ENCODE measurements at places on chromosomes 1 and 21. TPM values are rescaled to one million over a fixed set of nuclear protein-coding genes. Genes with fewer than 3 reads are reported as not detected.

The LYST gene
- 8.3 TPM for total RNA-seq

The LAMC2 gene
- 0.38 TPM for total RNA-seq

The WDR47 gene
- total RNA-seq, result 9.4 TPM

The AQP10 gene
- total RNA-seq, result not detected

The KAZN gene
- 0.40 TPM for total RNA-seq

The PLD5 gene
- total RNA-seq, result not detected

The CTXND2 gene
- not detected for total RNA-seq

- no peak for DNase-seq
These were observed 143.5 kb downstream of the ELAVL4 start for GRCh38 chr1:50252196-50252595.

- no peak for DNase-seq
These were observed 682.0 kb upstream of the B3GALT2 start for GRCh38 chr1:193868425-193868824.

DNA sequence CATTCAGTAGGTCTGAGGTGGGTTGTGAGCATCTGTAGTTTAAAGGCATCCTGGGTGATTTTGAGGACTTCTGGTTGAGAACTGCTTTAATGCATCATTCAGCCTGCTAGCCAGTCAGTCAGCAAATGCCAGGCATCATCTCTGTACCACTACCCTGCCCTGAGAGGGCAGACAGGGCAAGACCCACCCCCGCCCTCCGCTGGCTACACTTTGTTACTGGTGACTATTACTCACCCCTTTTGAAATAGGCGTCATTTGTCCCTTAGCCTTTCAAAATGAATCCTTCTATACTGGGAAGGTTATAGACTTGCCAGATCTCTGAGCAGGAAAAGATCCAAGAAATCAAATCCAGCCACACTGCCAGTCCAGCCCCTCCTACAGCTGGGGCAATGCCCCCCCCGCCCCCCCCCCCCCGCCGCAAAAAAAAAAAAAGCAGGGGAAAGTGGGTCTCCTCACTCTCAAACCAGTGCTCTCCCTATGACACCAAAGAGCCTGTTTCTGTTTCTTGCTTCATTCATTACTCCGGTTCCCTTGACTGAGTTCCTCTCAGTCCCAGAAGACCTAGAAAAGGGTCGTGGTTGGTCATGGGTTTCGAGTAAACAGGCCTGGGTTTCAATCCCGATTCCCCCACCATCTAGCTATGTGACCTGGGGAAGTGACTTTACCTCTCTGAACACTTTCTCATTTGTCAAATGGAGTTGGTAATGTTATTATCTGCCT lies 4.4 kb downstream of the SELENON start:
- DNase-seq, result no peak

GRCh38 chr1:37186246-37186756 lies 152.0 kb upstream of the GRIK3 start:
- no peak for DNase-seq

DNA sequence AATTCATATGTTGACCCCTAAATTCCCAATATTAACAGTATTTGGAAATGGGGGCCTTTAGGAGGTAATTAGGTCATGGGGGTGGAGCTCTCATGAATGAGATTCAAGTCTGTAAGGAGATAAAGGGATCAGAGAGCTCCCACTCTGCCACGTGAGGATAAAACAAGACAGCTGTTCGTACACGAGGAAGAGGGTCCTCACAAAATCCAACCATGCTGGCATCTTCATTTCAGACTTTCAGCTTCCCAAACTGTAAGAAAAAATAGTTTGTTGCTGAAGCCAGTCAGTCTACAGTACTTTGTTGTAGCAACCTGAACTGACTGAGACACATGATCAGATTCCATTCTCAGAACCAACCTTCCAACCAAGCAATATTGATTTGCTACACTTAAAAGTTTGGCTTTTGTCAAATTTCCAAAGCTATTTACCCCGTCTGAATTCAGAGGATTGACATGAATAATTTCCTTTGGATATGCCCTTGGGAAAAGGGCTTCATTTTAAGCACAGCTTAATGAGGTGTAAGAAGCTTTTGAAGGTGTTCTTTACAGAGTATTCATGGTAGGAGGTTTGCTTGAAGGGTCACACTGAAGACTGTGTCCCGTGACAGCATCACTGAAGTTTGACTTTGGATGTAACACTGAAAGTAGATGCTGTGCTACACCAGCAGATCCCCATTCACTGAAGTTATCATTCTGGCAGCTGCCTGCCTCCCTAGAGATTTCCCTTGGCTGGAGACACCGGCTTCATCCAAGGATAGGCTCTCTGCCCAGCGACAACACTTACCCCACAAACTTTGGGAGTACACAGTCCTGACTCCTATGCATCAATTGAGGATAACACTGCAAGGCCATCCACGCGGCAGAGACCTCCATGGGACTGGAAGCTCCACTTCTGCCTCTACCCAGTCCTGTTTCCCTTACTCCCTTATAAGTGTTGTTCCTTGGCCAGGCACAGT lies 4.9 kb upstream of the OMA1 start:
- no peak for DNase-seq

GRCh38 chr1:154657556-154657955 lies 49.6 kb upstream of the ADAR start:
- DNase-seq, result no peak

- peak; percentile 42 for DNase-seq
These were observed 2.3 kb downstream of the ANP32E start for GRCh38 chr1:150233359-150234308.

DNA sequence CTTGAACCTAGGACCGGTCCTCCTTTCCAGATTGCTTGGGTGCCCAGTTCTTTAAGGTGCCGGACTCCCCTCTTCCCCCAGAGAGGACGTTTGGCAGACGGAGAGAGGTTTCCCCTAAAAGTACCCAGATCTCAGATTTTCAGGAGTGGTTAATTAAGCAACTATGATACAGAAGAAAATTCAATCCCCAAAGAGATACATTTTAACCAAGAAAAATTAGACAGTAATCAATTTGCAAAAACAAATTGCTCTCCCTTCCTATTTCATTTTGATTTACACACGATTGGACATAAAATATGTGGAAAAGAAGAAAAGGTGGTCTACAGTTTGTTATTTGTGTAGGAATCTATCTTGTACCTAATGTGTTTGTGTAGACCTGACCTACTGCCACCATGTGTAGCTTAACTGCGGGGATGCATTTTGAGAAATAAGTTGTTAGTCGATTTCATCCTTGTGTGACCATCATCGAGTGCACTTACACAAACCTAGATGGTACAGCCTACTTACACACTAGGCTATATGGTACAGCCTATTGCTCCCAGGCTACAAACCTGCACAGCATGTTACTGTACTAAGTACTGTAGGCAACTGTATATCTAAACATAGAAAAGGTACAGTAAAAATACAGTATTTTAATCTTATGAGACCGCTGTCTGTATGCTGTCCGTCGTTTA lies 755 bp downstream of the RPAP2 start:
- peak; percentile 51 for DNase-seq

DNA sequence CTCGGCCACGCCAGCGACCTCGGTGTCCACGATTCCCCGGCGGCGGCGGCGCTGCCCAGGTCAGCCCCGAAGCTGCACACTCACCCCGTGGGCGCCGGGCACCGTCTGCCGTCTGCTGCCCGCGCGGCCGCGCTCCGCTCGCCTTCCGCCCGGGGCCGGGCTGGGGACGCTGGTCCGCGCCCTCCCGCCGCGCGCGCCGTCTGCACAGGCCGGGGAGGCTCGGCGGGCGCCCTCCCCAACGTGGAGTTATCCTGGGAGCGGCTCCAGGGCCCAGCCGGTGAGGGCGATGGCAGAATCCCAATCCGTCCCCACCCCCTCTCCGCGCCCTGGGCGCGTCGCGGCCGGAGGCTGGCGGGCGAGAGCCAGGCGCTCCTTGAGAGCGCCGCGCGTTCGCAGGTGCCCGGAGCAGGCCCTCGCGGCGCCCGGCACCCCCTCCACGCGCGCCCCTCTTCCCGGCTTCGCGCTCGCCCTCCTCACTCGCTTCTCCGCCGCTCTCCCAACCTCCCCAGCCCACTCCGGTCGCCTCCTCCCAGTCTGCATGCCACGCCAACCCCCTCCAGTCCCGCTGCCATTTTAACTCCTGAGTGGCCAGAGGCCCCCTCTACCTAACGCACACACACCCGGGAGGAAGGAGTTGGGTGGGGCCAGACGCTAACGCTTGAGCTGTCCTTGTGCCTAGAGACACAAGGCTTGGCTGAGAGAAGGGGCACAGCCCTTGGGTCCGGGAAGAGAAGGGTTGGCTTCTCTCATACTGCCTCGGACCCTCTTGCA lies at the start of gene LRRN2:
LRRN2 (minus strand) TSS at position 503 of the 771 bp plus-strand sequence. CDS start 65,746 bp downstream, outside the sequence.
- no peak for DNase-seq

DNA sequence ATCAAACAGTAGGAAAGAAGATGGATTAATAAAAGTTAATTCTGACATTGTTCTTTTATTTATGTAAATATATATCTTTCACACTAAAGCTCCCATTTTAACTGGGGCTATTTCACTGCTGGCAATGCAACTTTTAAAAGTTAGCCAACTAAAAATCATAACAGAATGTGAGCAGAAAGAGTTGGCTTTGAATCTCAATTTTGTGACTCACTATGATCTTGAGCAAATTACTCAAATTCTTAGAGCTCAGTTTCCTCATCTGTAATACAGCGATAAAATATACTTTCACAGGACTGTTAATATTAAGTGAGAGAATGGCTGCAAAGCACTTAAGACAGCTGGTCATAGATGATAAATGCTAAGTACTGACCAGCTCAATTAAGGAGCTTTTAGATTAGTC lies 10.8 kb downstream of the EFCAB14 start:
- no peak for DNase-seq

- no peak for DNase-seq
These were observed 45.9 kb upstream of the TENT5C start for GRCh38 chr1:117559985-117560384.

DNA sequence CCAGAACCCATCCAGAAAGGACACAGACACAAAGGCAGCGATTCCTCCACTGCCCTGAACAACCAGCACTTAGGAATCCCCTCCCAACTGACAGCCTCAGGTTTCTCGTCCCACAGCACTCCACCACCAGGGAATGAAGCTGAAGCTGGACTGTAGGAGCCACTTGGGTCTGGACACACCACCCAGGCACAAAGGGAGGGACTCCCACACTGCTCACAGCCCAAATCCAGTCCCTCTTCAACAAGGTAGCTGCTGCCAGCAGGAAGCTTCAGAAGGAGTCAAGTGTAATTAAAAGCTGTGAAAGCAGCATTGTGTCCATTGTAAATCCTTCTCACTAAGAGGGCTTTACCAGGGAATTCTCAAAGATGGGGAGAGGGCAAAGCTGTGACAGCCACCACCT lies 29.0 kb downstream of the LMX1A start:
- no peak for DNase-seq

DNA sequence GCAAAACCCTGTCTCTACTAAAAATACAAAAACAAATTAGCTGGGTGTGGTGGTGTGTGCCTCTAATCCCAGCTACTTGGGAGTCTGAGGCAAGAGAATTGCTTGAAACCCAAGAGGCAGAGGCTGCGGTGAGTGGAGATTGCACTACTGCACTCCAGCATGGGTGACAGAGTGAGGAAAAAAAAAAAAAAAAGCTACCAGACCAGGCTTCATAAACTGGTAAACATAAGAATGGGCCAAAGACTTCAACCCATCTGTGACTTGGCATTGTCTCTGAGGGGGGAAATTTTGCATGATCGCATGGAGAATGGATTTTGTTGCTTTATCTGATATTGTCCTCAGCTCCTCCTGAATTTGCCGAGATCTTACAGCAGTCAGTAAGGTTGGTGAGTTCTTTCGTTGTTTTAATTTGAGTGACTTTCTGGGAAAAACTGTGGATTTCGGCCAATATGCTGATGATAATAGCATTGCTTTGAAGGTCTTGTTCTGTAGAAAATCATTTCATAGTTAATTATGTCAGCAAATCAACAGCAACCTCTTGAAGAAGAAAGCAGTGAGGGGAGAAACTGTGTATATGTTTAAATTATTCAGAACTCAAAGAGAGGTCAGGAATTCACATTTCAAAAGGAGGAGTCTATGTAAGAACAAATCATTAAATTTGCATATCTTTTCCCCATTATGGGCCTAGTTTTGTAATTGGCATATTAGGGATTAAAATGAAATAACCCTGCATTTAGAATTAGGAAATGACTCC lies 13.1 kb downstream of the FGGY start:
- no peak for DNase-seq

- DNase-seq, result no peak
These were observed 23.6 kb downstream of the TGFB2 start for GRCh38 chr1:218368686-218369085.

DNA sequence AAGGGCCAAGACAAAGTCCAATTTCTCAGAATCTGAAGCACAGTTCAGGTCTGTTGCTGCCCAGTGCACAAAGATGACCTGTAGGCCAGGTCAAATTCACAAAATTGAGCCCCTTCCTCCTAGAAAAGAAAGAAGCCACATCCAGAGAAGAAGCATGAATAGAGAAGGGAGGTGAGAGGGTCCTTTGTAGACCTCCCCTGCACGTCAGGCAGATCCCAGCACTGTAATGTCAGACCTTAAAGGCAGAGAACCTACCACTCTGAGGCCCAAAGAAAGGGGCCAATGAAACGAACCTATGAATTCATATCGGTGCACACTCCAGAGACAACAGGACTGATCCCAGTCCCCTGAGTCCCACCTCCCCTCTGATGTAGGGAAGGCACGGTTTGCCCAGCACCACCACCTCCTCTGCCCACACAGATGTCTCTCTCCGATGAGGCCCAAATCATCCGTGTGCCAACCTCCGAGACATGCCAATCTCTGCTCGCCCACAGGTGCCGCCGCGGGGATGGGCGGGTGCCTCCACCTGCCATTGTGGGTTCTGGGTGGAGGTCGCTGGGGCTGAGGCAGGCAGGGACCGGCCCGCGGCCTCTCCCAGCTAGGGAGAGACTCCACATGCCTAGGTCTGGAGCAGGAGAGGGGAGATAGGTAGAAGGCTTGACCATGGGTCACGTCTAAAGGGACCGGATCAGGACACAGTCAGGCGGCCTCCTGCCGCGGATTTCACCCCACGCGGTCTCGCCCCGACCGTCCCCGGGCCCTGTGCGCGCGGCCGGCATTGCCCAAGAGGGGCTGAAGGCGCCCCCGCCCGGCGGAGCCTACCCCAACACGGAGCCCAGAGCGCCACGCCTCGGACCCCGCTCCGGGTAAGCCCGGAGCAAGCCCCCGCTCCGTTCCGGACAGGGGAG lies 42.1 kb downstream of the RRAGC start:
- DNase-seq, result no peak

DNA sequence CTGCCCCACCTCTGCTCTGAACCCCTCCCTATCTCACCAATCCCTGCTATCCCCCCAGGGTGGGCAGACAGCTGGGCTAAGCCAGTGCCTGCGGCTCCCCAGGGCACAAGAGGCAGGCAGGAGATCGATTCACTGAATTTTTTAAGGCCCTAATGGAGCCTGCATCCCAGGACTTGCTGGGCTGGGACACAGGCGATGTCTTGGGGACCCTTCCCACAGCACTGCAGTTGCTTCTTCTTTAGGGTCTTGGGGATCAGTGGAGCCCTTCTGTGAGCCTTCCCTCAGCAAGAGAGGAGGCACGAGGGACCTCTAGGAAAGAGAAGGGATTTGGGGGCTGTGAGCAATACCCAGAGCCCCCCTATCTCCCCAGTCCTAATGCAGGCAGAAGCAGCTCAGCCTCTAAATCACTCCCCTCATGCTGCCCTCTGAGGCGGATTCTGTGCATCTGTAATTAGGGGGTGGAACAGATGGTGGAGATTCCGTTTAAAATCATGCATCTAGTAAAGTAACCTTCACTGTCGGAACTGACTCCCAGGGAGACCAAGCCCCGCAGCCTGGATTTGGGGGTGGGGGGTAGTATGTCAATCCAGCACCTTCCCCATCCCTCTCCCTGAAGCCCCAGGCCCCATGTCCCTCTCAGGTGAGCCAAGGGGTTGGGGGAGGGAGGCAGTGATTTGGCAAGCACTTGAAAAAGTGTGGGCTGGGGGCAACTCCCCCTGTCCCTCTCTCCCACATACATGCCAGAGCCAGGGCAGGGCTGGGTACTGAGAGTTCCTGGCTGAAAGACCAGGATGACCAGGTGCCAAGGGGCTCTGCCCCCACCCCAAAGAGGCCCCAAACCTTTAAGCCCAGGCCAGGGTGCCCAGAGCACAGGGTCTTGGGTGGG lies 10.0 kb downstream of the AHDC1 start:
- no peak for DNase-seq

All from OCI-LY7 (cell line).